Hematopoietic multipotent progenitor cell treated with erythropoietin and hydrocortisone succinate and interleukin-3 and kit ligand, for 17 days (in vitro differentiated cells): ENCODE measurements at places on chromosomes 7 and 10.

- no peak for DNase-seq
These were observed 10.4 kb downstream of the FKBP6 start for GRCh38 chr7:73338321-73338720.

- no peak for DNase-seq
These were observed 2.1 kb upstream of the H2AZ2 start for GRCh38 chr7:44849885-44850544.

DNA sequence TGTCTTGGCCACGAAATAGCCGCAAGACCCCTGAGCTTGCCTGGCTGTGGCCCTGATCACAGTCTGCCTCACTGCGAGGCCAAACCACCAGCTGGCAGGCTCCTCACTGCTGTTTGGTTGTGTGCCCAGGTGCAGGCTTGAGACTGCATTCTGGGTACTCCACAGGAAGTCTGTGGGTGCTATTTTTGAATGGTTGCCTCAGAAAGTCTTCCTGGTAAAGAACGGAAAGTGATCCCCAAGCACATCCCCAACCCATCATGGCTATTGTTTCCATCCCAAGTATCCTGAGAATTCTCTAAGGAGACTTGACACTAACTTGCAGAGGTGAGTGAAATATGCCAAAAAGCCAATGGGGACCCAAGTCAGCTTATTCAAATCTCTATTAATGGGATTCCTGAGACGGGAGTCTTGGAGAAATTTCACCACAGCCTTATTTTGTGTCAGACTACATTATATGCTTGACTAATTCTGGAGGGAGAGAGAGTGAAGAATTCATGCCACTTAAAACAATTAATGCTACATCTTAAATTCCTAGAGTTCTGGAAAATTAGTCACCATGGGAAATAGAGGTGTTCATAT lies 170.9 kb downstream of the RAMP3 start:
- no peak for DNase-seq

GRCh38 chr7:117021986-117022385 lies 68.7 kb downstream of the ST7 start:
- no peak for DNase-seq

DNA sequence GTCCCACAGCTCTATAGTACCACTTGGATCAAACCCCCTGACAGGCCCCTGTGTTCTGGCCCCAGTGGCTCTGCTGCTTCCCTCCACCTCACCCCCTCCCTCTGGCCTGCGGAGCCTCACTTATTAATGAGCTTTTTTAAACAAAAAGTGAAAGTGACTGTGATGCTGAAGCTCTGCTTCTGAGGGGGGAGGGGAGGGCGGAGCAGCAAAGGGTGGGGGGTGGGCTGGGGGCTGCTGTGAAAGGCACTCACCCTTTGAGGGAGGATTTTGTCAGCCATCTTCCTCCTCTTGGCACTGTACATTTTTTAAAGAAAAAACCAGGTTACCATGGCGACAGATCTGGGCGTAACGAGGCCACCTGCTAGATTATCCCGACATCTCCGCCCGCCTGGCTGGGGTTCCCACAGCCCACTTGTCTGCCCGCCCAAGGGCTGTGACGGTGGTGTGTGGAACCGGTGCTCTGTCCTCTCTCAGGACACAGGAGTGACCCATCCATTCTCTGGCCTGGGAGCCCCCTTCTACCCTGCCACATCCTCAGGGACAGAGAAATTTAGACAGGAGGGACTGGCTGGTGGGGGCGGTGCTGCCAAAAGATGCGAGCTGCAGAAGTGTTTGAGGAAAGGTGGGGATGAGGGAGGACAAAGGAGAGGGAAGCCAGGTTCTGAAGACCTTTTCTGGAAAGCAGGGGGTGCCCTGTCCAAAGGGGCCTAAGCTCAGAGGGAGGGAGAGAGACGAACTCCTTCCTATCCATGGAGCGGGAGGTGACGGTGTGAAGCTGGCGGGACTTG lies 4.9 kb downstream of the SMARCD3 start:
- DNase-seq = peak; percentile 69

GRCh38 chr10:88395677-88396076 lies 187.4 kb downstream of the RNLS start:
- no peak for DNase-seq

- peak; percentile 80 for DNase-seq
These were observed 1.1 kb downstream of the DDIT4 start for GRCh38 chr10:72274730-72275350.

DNA sequence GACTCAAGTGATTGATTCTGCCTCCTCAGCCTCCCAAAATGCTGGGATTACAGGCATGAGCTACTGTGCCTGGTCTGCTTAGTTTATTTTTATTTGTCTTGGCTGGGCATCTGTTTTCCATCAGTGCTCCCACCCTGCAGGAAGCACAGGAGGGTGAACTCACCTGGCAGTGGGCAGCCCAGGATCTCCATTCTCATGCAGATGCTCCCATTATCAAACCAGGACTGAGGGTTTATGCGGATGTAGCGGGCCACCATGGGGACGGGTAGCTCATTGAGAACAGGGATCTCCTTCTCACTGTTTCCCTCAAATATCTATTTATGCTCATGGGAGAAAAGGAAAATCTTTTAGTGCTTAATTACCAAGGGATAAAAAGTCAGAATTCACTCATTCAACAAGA lies 93.8 kb downstream of the CPXM2 start:
- no peak for DNase-seq

GRCh38 chr10:5840314-5841307 lies 27.4 kb upstream of the GDI2 start:
- DNase-seq = no peak

DNA sequence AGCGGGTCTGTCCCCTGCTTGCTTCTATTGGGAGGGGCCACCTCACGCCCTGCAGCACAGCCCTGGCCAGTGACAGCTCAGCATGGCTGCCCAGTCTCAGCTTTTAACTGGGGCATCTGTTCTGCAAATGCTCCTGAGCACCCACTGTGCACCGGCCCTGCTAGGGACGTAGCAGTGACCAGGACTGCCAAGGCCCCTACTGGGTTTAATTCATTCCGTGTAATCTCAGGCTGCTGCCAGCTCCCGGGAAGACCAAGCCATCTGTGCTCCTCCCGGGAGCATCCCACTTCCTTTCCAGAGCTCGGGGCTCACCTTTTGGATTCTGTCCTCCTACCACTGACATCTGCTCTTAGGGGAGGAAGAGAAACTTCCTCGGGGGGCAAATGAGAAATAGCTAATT lies 85.2 kb downstream of the ADARB2 start:
- no peak for DNase-seq

DNA sequence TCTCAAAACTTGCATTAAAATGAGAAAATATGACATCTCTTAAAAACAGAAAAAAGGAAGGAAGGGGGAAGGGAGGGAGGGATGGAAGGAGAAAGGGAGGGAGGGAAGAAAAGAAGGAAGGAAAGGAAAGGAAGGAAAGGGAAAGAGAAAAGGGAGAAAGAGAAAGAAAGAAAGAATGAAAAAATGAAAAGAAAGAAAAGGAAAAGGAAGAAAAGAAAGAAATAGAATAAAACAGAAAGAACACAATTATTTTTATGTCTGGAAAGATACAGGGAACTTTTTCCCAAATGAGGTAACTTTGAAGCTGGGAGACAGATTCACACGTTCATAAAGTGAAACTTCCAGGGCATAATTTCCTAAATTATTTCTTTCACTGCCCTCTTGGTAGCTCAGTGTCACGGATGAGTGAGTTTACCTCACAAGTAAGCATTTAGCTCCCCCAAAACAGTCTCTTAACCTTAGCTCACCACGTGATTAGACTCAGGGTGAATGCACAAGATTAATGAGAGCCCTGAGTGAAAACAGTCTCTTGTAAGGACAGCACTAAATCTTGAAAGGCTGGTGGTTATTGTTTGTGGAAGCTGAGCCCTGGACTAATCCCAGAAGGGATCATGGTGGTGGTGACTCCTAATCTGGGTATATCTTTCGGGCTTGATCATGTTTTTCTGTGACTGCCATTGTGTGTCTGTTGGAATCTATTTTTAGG lies 74.1 kb upstream of the HDAC9 start:
- no peak for DNase-seq

GRCh38 chr10:88728107-88728763 lies 22.2 kb downstream of the LIPK start:
- no peak for DNase-seq

DNA sequence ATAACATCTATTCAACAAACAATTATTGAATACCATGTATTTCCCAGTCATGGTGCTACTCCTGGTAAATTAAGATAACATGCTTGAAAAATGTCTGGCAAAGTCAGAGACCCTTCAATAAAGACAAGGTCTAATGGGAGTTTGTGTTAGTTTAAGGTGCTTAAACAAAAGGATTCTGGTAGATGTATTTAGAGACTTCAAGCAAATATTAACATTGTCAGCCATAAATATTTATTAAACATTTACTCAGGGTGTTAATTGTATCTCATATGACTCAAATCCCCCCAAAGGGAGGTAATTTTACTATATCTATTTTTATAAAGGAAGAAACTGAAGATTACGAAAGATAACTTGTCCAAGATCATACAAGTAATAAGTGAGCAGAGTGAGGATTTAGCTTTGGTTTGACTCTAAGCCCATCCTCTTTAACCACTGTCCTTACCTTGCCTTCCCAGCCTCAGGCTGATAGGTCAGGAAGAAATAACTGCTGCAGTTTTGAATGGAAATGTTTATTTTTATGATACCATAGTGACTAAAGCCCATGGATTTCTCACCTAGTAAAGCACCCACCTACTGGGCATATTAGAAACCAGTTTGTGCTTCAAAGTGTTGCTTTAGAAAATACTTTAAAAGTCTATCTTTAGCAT lies 215.4 kb downstream of the COBL start:
- DNase-seq = no peak

DNA sequence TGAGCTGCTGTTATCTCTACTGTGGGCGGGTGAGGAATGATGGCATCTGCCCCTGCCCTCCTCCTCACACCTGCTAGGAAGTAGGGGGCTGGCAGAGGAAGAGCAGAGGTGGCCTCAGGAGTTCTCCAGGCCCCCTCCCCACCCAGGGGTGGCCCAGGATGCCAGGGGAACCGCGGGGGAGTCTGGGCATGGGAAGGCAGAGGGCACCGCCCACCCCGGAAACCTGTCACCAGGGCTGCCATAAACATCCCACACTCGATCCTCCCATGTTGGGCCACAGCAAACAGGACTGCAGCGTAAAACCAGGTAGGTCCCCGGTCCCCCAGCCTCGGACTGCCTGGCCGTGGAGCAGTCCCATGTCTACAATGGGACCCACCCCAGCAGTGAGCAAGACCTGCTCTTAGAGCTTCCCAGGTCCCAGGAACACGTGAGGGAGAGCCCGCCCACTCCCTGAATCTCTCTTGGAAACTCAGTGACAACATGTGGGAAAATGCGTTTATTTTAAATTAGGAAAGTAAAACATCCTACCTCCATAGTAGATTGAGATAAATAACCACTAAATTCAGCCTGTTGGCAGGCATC lies 23.4 kb downstream of the EBF3 start:
- DNase-seq = no peak

DNA sequence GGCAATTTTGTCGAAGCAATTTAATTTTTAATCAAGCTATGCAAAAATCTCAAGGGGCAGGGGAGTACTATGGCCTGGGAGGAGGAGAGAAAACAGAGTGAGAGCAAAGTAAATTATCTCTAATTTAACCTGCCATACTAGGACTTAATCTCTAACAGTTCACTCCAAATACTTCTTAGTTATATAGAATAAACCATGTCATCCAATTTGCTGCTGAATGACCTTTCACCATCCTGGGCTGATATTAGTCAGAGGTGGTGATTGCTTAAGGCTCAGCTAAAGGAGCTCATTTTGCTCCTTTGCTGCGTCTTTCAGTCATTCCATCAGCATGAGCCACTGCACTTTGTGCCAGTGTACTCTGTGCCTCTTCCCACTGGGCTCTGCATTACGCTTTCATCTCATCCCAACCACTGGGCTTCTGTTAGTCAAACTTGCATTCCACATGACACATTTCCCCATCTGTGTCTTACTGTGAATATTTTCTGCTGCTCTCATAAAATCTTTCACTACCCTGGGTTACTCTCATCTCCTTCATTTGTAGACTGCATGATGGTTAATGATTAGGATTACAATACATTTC lies 84.3 kb downstream of the CD36 start:
- no peak for DNase-seq
